ENCODE measurements at places on chromosomes 6 and 20.

GRCh38 chr6:170295510-170296422 lies 4.9 kb upstream of the DLL1 start:
- peak; percentile 66 for DNase-seq

GRCh38 chr20:31869942-31870725 lies at the start of the genes DUSP15 and TTLL9:
DUSP15 (minus strand) TSS chr20:31870527; CDS start chr20:31870337, 190 bp downstream.
TTLL9 (plus strand) TSS chr20:31870634; CDS start chr20:31871127, 493 bp downstream.
- no peak for DNase-seq

- DNase-seq: no peak
Measured at GRCh38 chr20:36106606-36107005, 47.9 kb upstream of the EPB41L1 start.

GRCh38 chr20:44080646-44081267 lies 106.2 kb downstream of the JPH2 start:
- peak; percentile 85 for DNase-seq
